Activated CD4-positive, alpha-beta memory T cell treated with anti-CD3 and anti-CD28 coated beads for 36 hours (primary cell): ENCODE measurements at places on chromosomes 6 and 20.

DNA sequence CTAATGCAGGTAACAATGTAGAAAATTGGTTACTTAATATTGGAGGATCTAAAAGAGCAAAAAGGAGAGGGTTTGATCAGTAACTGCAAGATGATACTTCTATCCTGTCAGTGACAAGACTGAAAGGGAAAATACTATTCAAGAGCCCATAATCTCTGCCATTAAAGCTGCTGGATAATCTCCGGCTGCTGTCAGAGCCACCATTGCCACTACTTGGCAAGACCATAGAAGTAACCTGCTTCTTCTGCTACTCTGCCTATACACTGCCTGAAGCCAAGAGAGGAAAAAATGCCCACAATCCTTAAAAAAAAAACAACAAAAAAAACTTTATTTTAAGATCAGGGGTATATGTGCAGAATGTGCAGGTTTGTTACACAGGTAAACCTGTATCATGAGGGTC, 386.5 kb upstream of the ID4 start:
- no peak overlapping the region for H3K27ac ChIP-seq
- no peaks in the 10 kb centered on the region for H3K36me3 ChIP-seq
- no peaks in the 10 kb centered on the region for H3K27me3 ChIP-seq
- H3K4me3 ChIP-seq = no peak overlapping the region
- no peaks in the 10 kb centered on the region for H3K4me1 ChIP-seq
- DNase-seq = no peak

- peak; percentile 20 for DNase-seq
- H3K4me3 ChIP-seq = peak overlapping the region; percentile 72
- H3K27me3 ChIP-seq = no peaks in the 10 kb centered on the region
Observed at GRCh38 chr20:10501402-10501801, 66.3 kb downstream of the SLX4IP start.

DNA sequence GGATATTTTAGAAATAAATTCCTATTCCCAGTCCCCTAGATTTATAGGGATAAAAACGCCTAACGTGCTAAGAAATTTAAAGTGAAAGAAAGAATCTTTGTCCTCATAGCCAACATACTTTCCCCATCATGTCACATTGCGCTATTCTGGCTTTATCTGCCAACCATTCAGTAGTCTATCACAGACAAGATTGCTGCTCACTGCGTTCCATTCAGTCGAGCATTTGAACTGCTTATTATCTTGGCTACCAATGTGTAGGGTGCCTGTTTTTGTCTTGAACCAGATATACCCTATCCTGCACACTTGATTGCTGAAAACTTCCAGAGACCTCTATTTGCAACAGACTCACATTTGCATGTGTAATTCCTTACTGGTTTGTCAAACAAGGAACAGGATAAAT, 751.5 kb downstream of the EPHA7 start:
- no peaks in the 10 kb centered on the region for H3K4me1 ChIP-seq
- no peak overlapping the region for H3K4me3 ChIP-seq
- no peaks in the 10 kb centered on the region for H3K36me3 ChIP-seq
- DNase-seq = no peak

GRCh38 chr6:38169977-38170526, 350.5 kb downstream of the ZFAND3 start:
- H3K36me3 ChIP-seq = no peaks in the 10 kb centered on the region
- H3K4me1 ChIP-seq = peaks cover 6% of the 10 kb centered on the region
- H3K27me3 ChIP-seq = no peaks in the 10 kb centered on the region
- no peak for DNase-seq

- no peaks in the 10 kb centered on the region for H3K27me3 ChIP-seq
- peaks cover 15% of the 10 kb centered on the region for H3K36me3 ChIP-seq
- peak; percentile 83 for DNase-seq
- H3K27ac ChIP-seq = peak overlapping the region; percentile 87
- H3K4me3 ChIP-seq = peak overlapping the region; percentile 93
Observed at GRCh38 chr20:33685328-33686099, 671 bp downstream of the E2F1 start.

GRCh38 chr20:2797136-2797983, 3.1 kb downstream of the CPXM1 start:
- no peak for DNase-seq
- H3K4me1 ChIP-seq = peaks cover 16% of the 10 kb centered on the region
- no peaks in the 10 kb centered on the region for H3K36me3 ChIP-seq
- H3K4me3 ChIP-seq = no peak overlapping the region
- no peak overlapping the region for H3K27ac ChIP-seq
- peaks cover 46% of the 10 kb centered on the region for H3K27me3 ChIP-seq

DNA sequence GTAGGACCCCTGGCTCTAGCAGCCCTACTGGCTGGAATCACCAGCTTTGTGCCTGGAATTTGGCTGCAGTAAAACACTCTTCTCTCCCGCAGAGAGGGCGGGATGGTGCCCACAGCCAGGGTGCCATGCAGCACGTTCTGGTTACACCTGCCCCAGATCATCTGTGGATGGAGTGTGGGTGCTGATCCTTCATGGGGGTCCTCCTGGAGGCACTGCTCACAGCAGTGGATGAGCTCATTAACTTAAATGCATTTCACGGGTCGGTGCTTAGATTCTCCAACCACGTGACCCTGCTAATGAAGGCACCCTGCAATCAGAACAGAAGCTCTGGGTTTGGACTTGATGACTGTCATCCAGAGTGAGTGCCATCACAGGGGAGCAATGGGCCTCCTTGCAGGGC, 138.6 kb upstream of the AFDN start:
- no peak for DNase-seq
- H3K4me3 ChIP-seq = no peak overlapping the region
- peaks cover 34% of the 10 kb centered on the region for H3K27me3 ChIP-seq
- no peak overlapping the region for H3K27ac ChIP-seq
- no peaks in the 10 kb centered on the region for H3K4me1 ChIP-seq

GRCh38 chr6:119544325-119545175, 195.0 kb upstream of the MAN1A1 start:
- no peaks in the 10 kb centered on the region for H3K36me3 ChIP-seq
- H3K27ac ChIP-seq = no peak overlapping the region
- no peaks in the 10 kb centered on the region for H3K4me1 ChIP-seq
- DNase-seq = no peak
- H3K27me3 ChIP-seq = no peaks in the 10 kb centered on the region
- no peak overlapping the region for H3K4me3 ChIP-seq
